Stimulated activated CD4-positive, alpha-beta T cell treated with anti-CD3 and anti-CD28 coated beads, Interleukin-1b, Interleukin-23, amount 100 ng/mL, for 1 hour (primary cell): ENCODE measurements at places on chromosomes 2 and 18.

DNA sequence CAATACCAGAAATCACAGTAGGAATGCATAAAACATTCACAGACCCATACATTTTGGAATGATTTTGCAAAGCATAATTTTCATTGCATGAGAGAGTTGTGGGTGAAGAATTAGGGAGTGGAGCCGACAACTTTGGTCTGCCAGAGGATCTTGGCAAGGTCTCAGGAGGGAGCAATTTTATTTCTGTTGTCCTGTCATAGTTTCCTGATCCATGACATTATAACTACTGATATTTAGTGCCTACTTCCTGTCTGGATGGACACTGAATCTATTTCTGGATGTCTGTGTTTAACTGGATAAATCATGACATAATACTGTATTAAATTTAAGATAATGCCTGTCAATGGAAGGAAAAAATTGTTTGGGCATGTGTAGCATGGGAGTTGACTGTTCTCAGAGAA is 2.4 kb downstream of the ITGA4 start:
- DNase-seq: no peak

- DNase-seq: no peak
Observed at GRCh38 chr18:29309366-29309765, 1132.4 kb upstream of the CDH2 start.

DNA sequence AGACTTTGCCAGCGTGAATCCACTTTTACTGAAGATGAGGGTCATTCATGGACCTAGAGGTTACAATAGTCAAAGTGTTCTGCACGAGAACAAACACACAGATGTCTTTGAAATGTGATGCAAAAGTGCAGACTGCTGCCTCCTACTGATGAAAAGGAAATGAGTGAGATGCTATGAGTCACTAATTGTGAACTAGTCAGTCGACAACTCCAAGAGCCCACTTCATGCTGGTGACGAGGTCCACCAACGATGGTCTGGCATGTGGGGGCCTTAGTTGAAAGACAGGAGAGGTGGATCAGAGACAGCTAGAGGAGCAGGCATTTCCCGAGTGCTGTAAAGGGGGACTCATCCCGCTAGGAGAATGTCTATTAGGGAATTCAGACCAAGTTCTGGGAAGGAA is 17.1 kb upstream of the ZNF236 start:
- no peak for DNase-seq

GRCh38 chr2:17517481-17518211 is 594 bp downstream of the RAD51AP2 start:
- DNase-seq: no peak

GRCh38 chr2:229650901-229651300 is 63.5 kb downstream of the DNER start:
- no peak for DNase-seq

DNA sequence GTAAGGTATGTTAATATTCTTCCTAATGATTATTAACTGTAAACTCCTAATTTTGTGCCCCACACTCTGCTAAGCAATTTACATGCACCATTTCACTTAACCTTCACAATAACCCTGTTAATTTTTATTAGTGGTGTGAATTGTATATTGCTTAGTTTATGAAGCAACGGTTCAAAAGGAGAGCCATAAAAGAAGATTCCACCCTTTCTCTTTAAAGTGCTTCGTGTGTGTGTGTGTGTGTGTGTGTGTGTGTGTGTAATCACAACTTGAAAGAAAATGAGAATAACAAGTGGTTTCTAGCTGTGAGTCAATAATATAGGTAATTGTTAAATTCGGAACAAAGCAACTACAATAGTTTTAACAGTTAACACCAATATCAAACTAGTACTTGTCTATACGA is 60.6 kb downstream of the CCNT2 start:
- no peak for DNase-seq

GRCh38 chr18:51053814-51054213 is 23.8 kb downstream of the SMAD4 start:
- no peak for DNase-seq
